HT1080 (cell line): ENCODE measurements at places on chromosomes 5 and 9.
A peak's percentile ranks its signal among the peaks of the same experiment; 100 is the strongest.

- no peak for DNase-seq
Observed at GRCh38 chr5:100553209-100553608, 18.0 kb downstream of the FAM174A start.

- DNase-seq = no peak
Observed at GRCh38 chr5:6868171-6868570, 154.9 kb downstream of the TENT4A start.

DNA sequence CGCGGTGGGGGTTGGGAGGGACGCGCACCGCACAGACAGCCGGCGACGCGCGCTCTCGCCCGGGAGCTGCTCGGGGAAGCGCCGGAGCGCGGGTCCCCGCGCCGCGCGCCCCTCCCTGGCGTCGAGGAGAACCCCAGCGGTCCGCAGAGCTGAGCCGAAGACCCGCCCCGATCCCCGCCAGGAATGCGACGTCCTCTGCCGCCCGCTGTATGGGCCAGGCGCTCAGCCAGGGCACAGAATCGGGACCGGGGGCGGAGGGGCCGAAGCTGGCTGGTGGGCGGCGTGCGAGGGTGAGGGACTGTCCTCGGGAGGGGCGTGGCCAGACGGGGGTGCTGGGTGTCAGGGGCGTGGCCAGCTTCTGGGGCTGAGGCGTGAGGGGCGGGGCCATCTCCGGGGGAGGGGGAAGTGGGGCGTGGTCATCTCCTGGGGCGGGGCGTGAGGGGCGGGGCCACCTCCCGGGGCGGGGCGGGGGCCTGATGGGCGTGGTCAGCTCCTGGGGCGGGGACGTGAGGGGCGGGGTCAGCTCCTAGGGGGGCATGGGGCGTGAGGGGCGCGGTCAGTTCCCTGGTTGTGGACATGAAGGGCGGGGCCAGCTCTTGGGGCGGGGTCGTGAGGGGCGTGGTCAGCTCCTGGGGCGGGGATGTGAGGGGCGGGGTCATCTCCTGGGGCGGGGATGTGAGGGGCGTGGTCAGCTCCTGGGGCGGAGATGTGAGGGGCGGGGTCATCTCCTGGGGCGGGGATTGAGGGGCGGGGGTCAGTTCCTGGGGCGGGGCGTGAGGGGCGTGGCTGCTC is 965 bp downstream of the PTGDS start:
- DNase-seq = no peak

DNA sequence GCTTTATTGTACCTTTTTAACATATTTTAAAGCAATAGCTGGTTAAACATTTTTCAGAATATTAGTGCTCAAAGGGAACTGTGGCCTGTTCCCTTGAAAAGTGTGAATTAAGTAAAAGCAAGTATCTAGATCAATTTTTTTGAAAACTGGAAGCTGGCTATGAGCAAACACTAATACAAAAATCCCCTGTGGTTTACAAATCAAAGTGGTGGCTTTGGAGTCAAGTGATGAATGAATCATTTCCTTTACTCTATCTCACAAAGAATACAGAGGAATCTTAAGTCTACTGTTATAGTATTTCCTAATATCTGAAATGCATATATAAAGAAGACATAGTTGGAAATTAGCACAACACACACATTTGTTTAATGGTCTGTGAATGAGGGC is 212.4 kb upstream of the C9orf72 start:
- peak; percentile 38 for DNase-seq

GRCh38 chr5:119312403-119312802 is 43.4 kb upstream of the TNFAIP8 start:
- no peak for DNase-seq

DNA sequence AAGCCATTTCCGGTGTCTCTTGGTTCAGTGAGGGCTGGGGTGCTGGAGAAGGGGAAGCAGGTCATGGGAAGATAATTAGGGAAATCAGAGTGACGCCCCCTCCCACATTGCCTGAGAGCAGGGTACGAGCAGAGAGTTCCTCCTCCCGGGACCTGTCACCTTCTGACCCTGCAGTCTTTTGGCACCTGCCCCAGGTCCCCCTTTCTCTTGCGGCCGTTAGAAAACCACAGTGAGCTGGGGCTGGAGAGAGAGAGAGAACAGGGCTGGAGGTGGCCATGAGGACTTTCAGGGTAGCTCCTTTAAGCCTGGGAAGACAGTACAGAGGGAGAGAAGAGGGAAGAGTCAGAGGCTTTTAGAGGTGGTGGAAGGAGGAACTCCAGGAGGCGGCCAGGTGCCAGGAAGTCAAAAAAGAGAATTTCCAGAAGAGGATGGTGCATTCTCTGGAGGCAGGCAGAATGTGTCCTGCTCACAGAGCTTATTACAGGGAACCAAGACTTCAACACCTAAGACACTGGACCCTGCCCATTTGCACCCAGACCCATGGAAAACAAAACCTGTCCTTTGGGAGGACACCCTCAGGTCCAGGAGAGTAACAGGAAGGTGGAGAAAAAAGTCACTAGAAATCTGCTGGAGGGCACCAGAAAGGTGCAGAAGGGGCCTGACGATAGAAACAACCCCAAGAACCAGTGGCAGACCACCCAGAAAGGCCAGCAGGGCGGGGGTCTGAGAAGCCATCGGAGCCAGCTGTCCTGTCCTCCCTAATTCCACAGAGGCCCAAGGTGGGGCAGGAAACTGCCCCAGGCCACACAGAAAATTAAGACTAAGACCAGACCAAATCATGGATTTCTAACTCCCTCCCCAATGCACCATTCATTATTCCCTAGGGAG is 6.5 kb upstream of the ACSL6 start:
- no peak for DNase-seq

- no peak for DNase-seq
Observed at GRCh38 chr9:80447876-80448275, 876.1 kb downstream of the TLE4 start.

- DNase-seq = no peak
Observed at GRCh38 chr5:145283141-145283810, 551.9 kb downstream of the PRELID2 start.

DNA sequence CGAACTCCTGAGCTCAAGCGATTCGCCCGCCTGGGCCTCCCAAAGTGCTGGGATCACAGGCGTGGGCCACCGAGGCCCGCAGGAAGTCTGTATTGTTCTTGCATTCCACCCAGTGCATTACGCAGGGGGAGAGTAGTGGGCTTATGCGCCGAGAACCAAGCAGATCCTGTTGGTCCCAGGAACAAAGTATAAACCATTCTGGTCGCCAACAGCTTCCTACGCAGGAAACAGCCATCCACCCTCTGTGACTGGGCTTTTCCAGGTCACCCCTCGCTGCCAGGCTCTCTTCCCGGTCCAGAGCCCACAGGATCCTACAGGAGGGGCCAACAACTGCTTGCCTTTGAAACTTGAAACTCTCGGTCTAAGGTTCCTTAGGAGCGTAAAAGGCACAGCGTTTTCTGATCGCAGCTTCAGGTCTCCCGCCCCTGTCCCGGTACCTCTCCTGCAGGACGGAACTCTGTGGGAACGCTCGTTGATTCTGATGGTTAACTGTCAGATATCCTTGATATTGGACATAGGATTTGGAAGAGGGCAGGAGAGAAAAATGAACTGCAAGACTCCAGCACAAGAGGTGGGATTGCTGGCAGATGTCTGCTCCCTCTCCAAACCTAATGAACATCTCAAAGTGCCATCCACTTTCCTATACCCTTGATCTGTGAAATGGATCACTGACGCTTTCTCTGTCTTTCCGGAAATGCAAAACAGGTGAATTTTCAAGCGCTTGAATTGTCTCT is 4.2 kb upstream of the ANXA2R start:
- DNase-seq = no peak

DNA sequence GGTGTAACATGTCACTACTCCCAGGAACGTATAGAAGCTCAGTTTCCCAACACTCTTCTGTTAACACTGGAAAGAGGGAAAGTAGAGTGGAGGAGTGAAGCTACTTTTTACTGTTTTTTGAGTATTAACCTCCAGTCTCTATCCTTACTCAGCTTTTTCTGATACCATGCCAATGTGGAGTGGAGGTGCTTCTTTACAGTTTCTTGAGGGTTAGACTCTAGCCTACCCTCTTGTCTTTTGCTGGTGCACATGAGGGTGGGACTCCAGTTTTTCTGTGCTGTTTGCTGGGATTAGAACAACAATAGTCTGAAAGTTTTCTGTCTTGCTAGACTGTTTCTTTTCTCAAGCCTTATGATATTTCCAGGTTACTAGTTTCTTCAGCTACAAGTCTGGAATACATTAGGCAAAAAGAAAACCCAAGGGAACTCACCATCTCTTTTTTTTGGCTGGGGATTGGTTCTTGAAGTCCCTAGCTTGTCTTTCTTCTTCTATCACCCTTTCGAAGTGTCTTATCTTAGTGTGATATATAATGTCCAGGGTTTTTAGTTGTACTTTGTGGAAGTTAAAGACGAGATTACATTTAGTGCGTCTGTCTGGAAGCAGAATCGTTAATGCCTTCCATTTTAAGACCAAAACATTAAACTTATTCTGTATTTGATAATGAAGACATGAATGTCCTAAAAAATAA is 35.9 kb downstream of the PRR16 start:
- no peak for DNase-seq

DNA sequence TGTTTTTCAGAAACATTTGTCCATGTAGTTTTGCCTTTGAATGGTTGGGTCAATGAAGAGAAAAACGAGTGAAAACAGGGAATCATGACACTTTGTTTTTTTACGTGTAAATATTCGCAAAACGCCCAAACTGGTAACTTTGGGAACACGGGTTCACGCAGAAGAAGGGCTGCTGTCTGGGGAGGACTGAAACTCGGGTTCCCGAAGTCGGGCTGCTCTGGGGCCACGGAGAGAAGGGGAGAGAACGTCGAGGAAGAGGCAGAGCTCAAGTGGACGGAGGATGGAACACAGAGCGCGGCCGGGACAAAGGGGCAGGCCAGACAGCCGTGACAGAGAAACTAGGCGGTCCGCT is 478 bp upstream of the SETD9 start:
- DNase-seq = no peak

GRCh38 chr9:4069457-4070153 is 230.3 kb downstream of the GLIS3 start:
- DNase-seq = no peak

GRCh38 chr9:131407717-131408195 is 13.9 kb downstream of the PRRC2B start:
- no peak for DNase-seq

DNA sequence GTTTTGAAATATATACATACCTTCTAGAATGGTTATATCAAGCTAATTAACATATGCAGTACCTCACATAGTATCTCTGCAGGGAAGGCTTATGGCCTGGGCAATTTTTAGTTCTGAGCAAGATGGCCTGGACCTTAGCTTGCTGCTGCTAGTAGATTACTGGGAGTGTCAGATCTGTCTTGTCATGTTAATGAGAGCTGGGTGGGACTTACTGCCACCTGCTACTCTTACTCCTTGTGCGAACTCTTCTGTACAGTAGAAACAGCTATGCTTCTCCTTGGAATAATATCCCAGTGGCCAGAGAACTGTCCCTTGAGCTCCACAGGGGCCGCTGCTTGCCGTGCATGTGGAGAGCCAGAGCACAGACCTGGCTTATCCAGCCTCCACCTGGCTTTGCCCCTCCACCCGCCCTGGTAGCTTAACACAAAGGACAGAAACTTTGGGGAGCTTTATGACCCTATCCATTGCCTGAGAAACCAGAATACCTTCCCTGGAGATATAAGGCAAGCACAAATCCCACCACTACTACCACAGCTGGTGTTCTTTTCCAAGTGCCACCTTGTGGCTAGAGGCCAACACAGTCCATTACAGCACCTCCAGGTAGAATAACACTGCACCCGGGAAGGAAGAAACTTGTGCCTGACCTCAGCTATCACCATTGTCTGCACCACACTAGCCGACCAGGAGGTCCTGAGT is 74.4 kb upstream of the RUSC2 start:
- DNase-seq = no peak

DNA sequence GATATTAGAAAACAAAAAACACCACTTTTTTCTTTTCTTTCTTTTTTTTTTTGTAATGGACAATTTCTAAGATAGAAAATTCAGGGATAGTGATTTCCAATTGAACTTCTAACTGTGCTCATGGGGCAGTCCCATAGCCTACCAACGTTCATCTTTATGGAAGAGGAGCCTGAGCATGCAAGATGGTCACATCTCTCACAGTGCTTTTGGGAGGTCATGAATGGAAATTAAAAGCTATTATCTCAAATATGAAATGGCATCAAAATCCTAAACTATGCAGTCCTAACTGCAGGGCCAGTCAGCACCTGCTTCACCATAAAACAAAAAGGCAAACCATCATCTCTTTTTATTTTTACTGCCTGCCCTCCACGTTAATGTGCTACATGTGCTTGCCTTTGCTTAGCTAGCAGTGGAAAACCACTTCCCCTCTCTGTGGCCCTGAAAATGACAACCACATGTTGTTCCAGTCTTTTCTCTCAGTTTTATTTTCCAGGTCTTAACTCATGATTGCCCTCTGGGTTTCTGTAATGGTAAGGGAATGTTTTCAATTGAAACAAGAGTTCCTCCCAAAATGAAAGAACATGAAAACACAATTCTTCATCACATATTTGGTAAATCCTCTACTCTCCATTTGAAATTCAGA is 16.7 kb downstream of the IFNB1 start:
- DNase-seq = peak; percentile 9

- DNase-seq = no peak
Observed at GRCh38 chr9:124423591-124423990, 8.3 kb upstream of the PSMB7 start.

DNA sequence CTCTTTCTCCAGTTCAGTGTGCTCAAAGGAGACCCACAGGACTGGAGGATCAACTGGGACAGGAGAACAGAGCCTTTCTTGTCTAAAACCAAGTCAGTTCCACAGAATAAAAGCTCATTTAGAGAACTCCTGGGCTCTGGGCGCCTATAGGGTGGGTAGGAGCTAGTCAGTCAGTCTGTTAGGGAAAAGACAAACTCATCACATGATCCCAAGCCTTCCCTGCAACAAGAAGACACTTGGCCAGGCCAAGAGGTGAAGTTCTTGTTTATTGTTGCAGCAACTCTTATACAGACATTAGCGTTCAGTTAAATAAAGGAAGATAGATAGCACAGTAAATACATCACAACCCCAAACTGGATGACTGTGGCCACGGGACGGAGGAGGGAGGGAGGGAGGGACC is 102.3 kb downstream of the ENTREP1 start:
- no peak for DNase-seq

GRCh38 chr9:74824654-74825053 is 63.1 kb downstream of the TRPM6 start:
- DNase-seq = peak; percentile 44

DNA sequence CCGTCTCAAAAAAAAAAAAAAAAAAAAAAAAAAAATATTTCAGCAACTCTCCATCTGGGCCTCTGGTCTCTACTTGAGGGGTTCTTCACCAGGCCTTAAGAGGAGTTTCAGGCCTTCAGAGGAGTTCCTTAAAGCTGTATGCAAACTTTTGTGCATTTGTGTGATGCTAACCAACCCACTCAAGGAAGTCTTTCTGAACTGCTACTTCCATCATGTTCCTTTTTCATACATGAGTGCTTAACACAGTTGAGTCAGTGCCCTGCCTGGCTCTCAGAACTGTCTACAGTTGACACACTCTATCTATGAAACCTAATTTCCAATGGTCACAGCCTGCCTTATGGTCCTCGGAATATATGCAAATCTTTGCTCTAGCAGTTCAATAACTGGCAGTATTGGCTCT is 146.5 kb downstream of the MEF2C start:
- DNase-seq = no peak

DNA sequence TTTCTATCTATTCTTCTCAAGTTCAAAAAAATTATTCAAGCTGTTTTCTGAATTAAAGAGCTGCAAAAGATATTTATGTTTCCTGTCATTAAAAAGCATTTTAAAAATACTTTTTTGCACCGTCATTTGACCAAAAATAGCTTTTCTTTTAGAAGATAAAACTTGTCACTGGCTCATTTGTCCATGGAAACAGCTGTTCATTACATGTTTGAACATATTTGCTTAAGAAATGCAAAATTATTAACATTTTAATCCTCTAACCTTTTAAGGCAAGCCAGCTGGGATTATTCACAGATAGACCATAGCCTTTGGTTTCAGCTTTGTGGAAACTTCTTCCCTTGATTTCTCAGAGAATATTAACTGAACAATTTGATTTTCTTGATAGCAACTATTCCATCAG is 393.9 kb downstream of the TUSC1 start:
- DNase-seq = no peak
